Activated CD4-positive, alpha-beta T cell treated with anti-CD3 and anti-CD28 coated beads, Interleukin-2, amount 50 U/mL, for 16 hours (primary cell): ENCODE measurements at places on chromosomes 2 and 18.

DNA sequence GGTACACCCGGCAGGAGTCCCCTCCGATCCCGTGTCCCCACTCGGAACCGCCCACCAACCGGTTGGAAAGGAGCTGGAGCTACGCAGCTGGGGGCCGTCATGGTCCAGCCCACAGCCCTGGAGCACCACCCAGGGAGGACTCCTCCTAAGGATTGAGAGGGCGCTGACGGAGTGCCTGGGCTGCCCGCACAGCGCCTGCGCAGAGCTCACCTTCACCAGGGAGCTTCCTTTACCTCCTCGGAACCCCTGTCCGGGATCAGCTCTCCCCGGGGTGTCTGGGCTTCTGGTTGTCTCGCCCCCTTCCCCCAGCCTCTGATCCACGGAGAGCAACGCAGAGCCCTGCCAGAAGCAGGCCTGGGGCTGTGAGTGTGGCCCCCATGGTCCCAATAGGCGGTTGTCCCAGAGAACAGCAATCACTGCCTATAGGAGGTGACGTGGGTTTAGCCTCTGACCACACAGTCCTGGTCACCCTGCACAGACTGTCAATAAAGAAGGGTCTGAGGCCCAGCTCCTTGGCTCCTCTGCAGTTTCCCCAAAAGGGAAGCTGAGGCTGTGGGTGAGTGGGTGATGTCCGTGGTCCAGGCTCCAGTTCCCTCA lies 14.6 kb downstream of the ALPG start:
- DNase-seq: no peak

DNA sequence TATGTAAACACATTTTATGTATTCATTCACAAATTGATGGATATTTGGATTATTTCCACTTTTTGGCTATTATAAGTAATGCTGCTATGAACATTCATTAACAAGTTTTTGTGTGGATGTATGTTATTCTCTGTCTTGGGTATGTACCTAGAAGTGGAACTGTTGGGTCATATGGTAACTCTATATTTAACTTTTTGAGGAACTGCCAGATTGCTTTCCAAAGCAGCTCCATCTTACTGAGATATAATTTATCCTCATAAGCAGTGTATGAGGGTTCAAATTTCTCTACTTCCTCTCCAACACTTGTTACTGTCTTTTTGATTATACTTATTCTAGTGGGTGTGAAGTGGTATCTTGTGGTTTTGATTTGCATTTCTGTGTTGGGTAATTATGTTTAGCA lies 7.1 kb upstream of the EML6 start:
- no peak for DNase-seq

DNA sequence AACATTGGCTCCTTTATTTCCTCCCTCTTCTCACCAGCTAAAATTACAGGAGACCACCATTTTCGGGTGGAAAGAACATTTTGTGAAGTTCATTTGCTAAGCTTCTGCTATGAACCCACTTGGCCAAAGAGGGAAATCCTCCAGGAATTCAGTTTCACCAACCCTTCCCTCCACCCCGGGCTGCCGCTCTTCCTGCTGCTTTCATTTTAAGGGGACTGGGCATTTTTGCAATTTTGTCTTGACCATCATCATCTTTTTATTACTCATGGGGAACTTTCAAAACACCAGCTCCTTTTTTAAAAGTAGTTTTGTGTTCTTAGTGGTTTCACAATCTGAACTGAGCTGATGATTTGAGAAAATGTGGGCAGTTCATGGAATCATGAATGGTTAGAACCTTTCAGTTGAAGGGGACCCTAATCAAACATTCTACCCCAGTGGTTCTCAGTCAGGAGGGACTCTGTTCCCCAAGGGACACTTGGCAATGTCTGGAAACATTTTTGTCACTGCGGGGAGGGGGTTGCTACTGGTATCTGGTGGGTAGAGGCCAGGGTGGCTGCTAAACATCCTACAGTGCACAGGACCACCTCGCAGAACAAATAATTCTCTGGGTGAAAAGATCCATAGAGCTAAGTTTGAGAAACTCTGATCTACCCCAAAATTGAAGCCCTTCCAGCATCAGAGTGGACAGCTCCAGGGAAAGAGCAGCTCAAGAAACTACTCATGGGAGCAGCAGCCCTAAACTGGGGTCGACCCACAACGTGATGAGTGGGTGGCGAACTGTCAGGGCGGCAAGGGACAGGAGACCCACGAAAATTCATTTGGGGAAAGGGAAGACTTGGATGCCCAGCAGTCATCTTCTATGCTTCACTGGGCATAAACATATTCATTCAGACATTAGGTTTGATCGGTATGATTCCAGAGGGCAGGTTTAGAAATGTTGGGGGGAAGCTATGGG lies 92.9 kb downstream of the ACKR3 start:
- DNase-seq: no peak

- no peak for DNase-seq
Observed at GRCh38 chr2:11329776-11330175, 14.7 kb downstream of the ROCK2 start.

GRCh38 chr2:40445467-40445866 lies 6.4 kb downstream of the SLC8A1 start:
- no peak for DNase-seq

DNA sequence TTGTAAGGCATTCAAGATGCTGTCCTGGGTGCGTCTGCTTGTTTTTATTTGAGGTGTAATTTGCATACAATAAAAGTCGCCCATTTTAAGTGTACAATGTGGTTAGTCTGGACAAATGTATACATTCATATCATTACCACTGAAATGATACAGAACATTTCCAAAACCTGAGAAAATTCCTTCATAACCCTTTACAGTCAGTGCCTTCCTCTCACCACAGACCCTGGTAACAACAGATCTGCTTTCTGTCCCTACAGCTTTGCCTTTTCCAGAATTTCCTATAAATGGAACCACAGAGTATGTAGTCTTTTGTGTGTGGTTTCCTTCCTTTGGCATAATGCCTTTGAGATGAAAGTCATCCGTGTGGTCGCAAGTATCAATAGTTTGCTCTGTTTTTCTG lies 45.8 kb upstream of the NFU1 start:
- DNase-seq: no peak

DNA sequence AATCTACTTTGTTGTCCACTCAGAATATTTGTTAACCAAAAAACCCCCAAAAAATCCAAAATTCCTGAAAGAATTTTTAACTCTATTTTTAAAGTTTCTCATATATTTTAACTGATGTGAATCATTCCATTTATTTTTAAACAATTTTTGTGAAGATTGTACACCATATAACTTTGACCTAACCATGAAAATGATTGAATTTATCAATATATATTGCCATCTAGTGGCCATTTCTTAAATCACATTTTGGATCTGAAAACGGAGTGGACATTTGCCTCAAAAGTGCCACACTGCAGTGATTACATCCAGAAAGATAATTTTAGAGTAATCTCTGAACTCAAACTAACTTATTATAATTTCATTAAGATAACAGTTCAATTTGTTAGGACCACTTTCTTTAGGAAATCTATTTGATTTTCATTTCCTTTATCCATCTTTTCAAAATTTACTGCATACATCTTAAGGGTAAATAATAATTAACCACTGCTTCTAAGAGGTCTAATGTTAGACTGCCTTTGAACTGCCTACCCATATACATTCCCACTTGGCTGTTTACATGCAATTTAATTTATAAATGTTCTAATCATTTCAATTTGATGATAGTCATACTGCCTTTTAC lies 71.1 kb downstream of the DSC3 start:
- peak; percentile 44 for DNase-seq

GRCh38 chr2:5504756-5505155 lies 187.4 kb upstream of the SOX11 start:
- DNase-seq: no peak

GRCh38 chr2:190213441-190214335 lies 105.9 kb downstream of the HIBCH start:
- DNase-seq: no peak

- no peak for DNase-seq
Observed at GRCh38 chr2:25335971-25336370, 5.8 kb downstream of the DNMT3A start.

GRCh38 chr18:41999751-42000150 lies 44.7 kb downstream of the PIK3C3 start:
- no peak for DNase-seq

DNA sequence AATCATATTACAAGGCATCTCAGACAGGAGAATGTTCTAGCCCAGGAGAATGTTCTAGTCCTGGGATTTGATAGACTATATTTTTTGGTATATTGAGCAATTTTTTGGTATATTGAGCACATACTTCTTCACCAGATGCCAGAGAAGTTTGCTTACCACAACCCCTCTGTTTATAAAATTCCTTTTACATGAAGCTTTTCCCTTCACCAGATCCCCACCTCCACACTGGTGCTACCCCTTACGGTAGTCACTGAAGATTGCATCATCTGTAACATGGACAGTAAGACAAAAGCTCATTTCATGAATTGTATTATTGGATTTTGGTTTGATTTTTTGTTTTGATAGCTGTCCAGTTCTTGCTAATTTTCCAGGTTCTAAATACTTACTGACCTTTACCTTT lies 7.2 kb upstream of the HNMT start:
- no peak for DNase-seq

GRCh38 chr2:37013315-37013641 lies 46.9 kb upstream of the STRN start:
- no peak for DNase-seq

DNA sequence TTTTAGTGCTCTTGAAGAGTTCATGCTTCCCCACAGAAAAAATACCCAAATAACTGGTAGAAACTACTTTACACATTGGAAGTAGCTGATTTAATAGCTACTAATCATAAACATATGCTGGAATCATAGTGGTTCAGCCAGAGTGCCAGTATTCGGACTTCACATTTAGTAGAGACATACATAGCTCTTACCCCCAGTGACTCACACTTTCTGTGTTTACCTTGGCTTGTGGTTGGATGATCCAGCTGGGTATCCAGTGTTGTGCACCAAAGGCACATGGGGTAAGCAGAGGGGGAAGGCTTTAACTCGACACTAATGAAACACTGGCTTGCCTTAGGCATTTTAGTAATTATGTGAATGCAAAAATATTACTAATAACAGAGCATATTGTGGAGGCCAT lies 18.1 kb downstream of the ARHGAP28 start:
- no peak for DNase-seq

- no peak for DNase-seq
Observed at GRCh38 chr18:44961288-44961995, 280.8 kb downstream of the SETBP1 start.

- no peak for DNase-seq
Observed at GRCh38 chr18:79902640-79903039, 48.8 kb downstream of the SLC66A2 start.

DNA sequence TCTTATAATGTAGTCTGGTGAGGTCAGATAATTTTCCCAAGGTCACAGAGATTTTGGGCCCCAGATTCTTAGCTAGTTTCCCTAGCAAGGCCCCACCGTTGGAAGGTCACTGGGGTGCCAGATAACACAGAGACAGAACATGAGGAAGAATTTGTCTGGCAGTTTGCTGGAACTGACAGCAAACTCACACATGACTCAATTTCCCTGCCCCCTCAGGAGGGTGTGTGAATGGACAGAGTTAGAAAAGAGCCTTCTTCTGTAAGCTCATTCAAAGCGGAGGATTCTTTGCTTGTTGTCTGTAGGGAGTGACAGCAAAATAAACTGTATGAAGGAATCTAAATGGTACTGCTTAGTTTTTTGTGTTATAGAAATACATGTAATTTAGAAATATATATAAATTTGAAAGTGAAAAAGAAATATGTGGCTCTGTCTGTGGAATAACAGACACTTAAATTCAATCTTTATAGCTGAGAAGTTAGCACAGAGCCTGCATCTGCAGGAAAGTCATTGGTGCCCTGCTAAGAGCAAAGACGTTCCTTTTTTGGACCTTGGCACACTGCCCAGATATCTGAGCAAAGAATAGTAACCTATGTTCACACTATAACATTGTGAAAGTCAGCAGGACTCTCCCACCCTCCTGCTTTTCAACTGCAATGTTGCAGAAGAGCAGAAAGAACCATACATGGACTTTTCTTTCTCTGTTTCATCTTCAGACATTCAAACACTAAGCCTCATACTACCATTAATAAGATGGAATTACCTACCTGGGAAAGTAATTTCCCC lies 2.1 kb downstream of the MDH1 start:
- DNase-seq: no peak

- no peak for DNase-seq
Observed at GRCh38 chr18:3947383-3947782, 497.4 kb downstream of the TGIF1 start.

DNA sequence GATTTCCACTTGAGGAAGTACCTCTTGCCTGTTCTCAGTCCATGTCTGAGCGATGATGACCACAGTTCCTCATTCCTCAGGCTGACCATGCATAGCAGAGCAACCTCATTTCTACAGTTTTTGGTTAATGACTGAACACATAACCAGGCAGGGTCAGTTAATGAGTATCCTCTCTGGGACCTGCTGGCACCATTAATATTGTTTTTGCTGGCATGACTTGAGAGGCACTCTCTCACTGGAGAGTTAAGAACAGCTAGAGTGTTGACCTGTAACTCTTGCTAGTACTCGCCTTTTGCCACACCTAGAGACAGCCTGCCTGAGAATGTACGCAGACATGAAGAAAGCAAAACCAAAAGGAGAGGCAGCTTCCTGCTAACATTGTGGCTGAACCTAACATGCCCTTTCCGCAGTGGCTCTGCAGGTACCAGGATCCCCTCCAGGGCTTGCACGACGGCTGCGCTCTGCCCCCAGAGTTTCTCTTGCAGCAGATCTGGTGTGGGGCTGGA lies 23.9 kb downstream of the PECR start:
- DNase-seq: peak; percentile 67

- DNase-seq: no peak
Observed at GRCh38 chr2:3148716-3149115, 228.9 kb downstream of the EIPR1 start.

DNA sequence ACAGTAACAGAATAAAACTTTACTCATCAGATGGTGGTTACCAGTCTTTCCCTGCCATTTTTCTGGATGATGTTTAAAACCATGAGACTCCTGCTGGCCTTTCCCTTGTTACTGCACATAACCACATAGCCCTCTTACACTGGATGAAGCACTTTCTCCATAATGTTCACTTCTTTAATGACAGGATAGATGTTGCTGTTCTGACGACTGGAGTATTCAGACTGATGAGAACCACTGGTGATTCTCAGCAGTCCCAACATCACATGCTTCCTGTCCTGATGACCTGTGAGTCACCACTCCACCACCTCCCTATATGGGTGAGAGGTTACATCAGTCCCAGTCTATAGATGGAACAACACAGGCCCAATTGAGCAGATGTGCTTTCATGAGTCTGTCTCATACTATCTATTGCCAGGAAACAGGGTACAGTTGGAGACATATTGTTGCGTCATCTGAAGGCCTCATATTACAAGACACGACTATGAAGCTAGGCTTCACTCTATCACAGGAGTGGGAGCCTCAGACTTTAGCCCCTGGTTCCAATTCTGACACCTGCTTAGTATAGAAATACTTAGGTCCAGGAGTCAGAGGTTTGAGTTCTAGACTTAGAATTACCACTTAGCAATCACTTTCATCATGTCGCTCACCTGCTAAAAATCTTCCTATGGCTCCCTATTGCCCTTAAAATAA lies 145.7 kb upstream of the KLF7 start:
- peak; percentile 84 for DNase-seq

DNA sequence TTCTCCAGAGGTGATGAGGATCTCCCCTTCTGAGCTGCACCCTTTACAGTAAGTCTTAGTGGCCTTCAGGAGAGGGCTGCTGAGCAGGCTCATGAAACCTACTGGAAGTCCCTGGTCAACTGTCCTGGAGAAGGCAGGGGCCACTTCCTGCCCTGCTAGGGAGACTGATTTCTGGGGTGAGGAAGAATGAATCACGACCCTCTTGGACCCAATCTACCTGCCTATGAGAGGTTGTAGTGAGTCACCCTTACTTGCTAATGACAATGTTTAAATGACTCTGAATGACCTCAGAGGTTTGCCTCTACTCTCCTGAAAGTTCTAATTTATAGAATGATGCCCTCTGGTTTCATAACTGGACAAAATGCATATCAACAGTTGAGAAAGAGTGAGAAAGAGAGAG lies 79.4 kb upstream of the FAM136A start:
- DNase-seq: no peak
